ENCODE measurements at places on chromosomes 2 and 18.

DNA sequence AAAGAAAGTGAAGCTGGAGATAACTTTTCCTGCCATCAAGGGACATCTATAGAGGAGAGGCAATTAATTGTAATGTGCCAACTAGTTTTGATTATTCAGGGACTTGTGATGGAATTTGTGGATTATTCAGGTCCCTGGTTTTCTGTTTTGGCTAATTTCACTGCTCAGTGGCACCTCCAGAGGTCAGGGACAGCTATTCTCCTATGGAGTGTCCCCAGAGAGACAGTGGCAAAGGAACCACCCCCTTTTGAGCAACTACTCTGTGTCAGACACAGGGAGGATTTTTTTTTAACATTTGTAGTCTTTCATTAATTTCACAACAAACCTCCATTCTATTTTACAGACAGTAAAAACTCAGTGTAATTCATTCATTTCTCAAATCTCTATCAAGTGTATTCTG, 206.0 kb upstream of the SPRED2 start:
- DNase-seq: no peak

- no peak for DNase-seq
Observed at GRCh38 chr2:71923143-71923525, 224.5 kb downstream of the CYP26B1 start.

- DNase-seq: no peak
Observed at GRCh38 chr2:26670931-26671460, 21.5 kb upstream of the KCNK3 start.

GRCh38 chr2:59171019-59171418, 929.9 kb upstream of the FANCL start:
- no peak for DNase-seq

GRCh38 chr2:168671932-168672331, 130.5 kb upstream of the NOSTRIN start:
- DNase-seq: no peak

- DNase-seq: no peak
Observed at GRCh38 chr18:77223653-77224052, 26.0 kb upstream of the GALR1 start.

- DNase-seq: no peak
Observed at GRCh38 chr2:47193607-47194006, 38.5 kb upstream of the STPG4 start.

DNA sequence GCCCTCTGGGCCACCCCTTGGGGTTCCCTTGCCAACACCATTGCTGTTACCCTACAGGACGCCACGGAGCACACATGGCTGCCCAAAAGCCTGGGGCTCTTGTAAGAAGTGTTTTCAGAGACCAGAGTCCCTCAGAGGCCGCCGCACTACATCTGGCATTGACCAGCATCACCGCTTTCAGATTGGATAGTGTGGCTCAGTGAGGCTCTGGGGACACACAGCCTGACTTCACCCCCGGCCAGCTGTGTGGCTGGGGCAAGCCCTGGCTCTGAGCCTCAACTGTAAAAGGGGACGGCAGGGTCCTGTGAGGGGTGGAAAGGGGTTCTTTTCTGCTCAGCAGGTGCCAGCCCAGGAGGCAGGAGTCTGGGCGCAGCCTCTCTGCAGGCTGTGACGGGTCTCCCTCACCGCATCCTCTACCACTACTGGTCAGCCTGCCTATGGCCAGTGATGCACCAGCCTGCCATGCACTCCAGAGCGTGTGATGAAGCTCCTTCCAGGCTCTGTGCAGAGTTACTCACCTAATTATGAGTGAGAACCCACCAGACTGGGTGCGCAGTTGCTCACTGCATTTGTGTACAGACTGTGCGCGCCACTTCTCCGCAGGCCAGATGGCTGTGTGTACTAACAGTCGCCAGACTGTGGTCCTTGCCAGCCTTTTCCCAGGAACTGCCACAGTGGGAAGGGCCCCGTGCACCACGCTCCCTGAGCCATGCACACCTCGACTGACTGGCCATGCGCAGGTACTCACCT, 10.7 kb upstream of the OTOF start:
- DNase-seq: no peak

DNA sequence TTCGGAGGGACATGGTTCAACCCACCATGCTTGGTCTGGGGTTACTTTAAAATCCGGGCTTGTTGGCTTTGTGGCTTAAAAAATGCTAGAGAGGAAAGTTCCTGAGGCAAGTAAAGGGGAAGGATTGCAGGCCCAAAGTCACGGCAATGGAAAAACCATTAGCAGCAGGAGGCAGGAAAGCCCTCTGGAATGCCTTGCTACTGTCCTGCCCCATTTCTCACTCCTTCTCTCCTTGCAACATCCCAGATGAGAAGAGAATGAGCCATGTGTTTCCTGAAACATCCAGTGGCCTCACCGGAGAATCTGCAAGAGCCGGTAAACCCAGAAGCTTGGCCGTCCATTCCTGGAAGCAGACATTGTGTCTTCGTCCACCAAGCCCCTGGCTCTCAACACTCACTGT, 97.4 kb upstream of the LCLAT1 start:
- no peak for DNase-seq

DNA sequence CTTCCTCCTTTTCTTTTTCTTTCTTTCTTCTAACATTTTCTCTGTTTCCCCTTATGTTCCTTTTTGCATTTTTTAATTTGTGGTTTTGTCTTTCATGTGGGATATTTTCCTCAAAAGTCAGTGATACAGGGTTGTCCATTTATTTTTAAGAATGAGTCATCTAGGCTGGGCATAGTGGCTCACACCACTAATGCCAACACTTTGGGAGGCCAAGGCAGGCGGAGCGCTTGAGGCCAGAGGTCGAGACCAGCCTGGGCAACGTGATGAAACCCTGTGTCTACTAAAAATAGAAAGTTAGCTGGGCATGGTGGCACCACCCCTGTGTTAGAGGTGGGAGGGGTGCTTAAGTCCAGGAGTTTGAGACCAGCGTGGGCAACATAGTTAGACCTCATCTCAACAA, 35.8 kb downstream of the KATNAL2 start:
- DNase-seq: no peak

DNA sequence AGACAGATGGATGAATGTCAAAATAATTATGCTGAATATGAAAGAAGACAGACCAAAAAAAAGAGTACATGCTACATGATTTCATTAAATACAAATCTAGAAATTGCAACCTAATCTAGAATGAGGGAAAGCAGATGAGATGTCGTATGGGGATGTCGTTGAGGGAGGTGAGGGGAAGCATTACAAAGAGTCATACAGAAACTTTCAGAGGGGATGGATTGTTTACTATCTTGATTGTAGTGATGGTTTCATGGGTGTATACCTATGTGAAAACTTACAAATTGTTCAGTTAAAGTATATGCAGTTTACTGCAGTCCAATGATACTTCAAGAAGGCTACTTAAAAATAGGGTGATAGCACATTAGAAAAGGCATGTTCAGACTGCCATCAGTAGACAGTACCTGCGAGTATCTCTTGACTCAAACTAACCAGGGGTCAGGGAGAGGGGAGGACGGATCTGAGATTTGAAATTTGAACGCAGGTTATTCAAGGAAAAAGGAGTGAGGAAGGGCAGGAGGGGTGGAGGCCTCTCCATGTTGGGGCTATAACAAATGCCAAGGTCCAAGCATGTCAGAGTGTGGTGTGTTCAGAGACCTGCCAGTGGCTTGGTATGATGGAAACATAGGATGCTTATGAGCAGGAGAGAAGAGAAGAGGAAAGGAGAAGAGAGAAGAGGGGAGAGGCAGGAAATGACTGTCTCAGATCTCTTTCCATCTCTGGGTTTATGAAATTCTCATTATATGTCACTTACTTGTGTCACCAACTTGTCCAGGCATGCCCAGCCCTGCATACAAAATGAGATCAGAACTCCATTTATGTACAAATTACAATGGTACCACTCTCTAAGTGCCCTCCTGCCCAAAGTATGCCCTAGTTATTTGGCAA, 257.3 kb upstream of the CXCR4 start:
- no peak for DNase-seq

GRCh38 chr2:225543626-225544025, 144.1 kb downstream of the NYAP2 start:
- no peak for DNase-seq

GRCh38 chr2:232286001-232286868, 92.3 kb upstream of the ALPP start:
- no peak for DNase-seq

DNA sequence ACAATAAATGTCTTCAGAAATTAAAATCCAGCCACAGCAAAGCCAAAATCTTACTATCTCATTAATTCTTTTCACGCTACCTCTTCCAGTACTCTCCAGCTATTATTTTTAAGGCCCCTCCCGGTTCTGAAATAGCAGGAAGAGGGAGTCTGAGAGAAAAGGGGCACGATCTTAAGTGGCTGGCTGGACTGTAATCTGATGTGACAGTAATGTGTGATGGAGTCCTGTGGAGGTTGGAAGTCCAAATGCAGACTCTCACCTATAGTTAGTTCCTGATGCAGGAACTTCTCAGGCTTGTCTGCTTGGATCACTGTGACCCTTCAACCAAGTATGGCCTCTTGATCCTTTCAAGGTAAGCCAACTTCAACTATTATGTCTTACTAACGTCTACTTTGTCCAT, 43.2 kb downstream of the SMAD2 start:
- no peak for DNase-seq

DNA sequence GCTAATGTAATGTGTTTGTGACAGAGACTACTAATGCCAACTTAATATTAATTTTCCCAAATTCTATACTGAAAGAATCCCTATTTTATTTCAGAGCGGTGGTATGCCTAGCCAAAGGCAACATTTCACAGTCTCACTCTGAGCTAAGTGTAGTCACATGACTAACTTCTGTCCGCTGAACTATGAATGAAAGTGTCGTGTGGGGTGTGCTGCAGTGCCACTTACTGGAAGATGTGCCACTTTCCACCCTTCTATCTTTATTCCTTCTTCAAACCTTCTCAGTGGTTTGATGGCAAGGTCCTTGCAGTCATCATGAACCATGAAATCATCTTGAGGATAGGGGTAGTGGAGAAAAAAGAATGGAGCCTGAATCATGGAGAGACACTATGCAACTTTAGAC, 47.3 kb upstream of the C1D start:
- DNase-seq: no peak

DNA sequence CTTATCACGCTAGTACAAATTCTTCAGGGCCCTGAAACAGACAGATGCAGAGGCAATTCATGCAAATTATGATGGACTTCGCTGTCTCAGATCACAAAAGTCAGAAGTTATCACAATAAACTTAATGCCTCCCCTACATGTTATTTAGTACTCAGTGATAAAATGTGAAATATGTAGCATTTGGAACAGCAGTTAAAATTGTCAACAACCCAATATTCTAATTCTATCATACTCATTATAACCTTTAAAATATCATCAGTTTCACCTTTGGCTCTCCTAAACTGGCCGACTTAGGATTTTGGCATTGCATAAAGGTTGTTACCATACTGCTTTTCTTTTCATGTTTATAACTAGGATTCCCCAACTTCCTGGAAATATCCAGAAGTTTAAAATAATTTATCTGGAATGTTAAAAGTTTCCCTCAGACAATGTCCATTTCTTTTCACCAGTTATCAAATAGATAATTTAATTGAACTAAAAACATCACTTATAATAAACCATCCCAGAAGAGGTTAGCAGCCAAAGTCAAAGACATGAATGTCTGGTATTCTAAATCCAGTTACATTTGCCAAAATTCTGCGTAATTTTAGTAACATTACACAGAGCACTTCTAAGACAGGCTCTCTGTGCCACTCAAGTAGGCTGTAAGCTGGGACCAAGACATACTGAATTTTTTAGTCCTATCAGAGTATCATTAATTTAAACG, 239.8 kb downstream of the RBM43 start:
- no peak for DNase-seq

- DNase-seq: peak; percentile 39
Observed at GRCh38 chr2:109144271-109144670, 15.3 kb downstream of the SH3RF3 start.

DNA sequence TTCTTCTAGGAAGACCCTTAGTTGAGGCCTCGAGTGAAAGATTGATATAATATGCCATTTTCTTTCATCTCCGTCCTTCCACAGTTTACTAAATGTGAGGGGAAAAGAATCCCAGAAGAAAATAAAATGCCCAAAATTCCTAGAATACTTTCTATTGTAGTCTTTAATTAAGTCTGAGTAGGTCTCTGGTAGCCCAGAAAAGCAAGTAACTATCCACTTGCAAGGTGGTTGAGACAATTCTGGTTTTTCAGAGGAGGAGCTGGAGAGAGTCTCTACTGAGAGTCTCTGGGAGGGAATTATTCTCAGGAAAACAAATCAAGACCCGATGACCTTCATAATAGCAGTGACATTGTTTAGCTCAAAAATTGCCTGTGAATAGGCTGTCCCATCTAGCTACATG, 63.9 kb upstream of the TTC39C start:
- DNase-seq: no peak

DNA sequence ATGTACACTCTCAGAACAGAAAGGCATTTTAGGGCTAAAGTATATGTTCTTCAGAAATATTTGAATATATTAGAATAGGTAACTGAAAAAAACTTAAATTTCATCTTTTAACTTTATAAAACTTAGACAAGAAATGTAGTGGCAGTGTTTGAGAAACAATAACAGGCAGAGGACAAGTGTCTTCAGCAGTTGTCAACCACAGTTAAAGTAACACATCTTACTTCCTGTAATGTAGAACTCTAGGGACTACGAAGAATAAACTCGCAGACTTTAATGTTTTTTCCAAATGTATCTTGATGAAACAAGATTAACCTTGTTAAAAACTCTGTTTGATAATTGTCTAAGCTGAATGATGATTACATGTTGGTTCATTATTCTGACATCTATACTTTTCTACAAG, 50.7 kb downstream of the RMDN2 start:
- no peak for DNase-seq

- no peak for DNase-seq
Observed at GRCh38 chr2:133421516-133422324, 146.5 kb downstream of the NCKAP5 start.

DNA sequence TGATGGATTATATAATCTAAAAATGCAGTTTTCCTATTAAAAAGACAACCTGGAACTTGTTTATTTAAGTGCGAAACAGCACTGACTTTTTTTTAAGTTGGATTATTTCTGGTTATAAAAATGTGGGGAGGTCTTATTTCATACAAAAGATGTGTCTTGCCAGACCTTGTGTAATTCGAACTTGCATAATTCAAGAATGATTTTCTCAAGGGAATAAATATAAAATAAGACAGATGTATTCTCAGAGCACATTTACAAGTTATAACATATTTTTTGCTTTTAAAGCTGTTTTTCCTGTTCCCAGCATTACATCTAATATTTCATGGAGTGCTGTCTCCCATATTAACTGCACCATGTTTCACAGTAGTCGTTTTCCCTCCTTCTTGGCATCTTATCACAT, 263.1 kb downstream of the CDH20 start:
- no peak for DNase-seq

DNA sequence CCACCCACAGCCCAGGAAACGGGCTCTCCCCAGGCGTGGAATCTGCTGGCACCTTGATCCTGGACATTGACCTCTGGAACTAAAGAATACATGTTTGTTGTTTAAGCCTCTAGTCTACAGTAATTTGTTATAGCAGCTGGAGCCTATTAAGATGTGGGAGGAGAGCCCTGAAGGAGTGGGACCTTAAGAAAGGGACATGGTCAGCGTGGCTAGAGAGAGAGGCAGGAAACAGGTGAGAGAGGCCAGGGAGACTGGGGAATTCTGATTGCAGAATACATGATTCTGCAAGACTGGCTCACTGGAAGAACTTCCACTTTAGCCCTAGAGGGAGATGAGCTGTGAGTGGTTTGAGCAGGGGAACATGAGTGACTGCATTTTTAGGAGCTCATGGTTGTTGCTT, 83.2 kb downstream of the CD8B2 start:
- no peak for DNase-seq

All from CD4-positive, alpha-beta T cell treated with Interleukin-12 subunit alpha and Interleukin-12 subunit beta, for 1 hour (primary cell).